ENCODE measurements at places on chromosomes 7 and 10.

DNA sequence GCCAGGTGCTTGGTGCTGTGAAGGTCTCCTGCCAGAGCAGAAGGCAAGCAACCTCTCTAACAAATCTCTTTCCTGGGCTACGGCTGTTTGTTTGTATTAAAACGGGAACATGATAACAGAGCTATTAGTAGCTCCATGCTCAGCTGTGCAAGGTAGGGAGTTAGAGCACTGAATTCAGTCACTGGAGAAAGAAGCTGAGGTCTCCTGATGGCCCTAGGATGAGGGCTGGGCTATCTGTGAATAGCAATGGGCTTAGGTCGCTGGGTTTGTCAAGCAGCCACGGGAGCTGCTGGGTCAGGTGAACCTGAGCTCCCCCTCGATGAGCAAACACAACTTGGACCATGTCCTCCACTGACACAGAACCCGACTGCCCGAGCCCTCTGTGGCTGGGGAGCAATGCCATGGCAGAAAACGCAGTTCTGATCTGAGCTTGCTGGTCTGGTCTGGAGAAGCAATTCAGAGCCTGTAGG is 24.4 kb downstream of the TACC2 start:
- DNase-seq = no peak

- no peak for DNase-seq
Measured at GRCh38 chr7:100221767-100222444, 2.2 kb downstream of the PVRIG start.

GRCh38 chr7:30858576-30858975 is 53.1 kb upstream of the AQP1 start:
- DNase-seq = no peak

DNA sequence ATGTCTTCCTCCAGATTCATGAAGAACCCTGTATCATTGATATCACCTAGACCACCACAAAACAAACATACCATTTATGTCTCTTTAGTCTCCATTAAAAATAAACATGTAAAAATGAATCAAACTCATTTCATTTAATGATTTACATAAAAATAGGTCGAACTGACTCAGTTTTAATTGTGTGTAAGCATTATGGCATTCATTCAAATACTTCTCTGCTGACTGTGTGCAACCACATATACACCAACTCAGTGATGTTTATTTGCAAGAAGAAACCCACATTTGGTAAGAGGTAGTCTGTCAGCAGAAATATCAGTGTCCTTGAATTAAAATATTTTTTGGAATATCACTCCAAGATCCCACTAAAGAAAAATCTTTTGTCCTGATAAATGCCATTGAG is 30.5 kb downstream of the ABCB1 start:
- no peak for DNase-seq
